CD4-positive, alpha-beta T cell treated with Interleukin-6 for 4 hours (primary cell): ENCODE measurements at places on chromosomes 4 and X.
A peak's percentile ranks its signal among the peaks of the same experiment; 100 is the strongest.

DNA sequence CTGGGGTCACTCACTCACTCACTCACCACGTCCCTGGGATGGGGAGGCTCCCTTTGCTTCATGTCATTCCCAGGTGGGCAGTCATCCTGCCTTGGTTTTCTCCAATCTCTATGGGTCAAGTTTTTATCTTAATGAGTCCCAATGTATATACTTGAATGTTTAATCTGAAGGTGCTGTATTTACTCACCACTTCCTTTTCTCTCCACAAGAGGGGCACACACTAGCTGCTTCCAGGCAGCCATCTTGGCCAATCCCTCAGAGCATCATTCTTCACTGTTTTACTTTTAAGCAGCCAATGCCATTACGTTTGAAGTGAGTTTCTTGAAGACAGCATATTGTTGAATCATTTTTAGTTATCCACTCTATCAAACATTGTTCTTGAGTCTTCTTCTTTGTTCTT is 153.4 kb upstream of the ARSJ start:
- no peak for DNase-seq

DNA sequence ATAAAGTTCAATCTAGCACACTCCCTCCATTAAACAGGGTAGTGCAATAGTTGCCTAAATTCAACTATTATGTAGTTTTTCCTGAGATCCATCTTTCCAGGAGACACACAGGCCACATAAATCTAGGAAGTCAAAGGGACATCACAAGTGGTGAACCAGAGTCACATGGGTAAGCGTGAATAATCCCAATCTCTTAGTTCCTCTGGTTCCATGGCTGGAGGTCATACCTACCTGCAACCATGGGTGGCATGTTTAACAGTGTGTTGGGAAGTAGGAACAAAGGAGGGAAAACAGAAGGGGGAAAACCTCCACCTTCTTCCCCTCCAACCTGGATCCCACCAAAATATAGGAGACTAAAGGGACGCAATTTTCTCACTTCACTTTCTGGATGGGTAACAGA is 2651.6 kb downstream of the ARAP2 start:
- no peak for DNase-seq

DNA sequence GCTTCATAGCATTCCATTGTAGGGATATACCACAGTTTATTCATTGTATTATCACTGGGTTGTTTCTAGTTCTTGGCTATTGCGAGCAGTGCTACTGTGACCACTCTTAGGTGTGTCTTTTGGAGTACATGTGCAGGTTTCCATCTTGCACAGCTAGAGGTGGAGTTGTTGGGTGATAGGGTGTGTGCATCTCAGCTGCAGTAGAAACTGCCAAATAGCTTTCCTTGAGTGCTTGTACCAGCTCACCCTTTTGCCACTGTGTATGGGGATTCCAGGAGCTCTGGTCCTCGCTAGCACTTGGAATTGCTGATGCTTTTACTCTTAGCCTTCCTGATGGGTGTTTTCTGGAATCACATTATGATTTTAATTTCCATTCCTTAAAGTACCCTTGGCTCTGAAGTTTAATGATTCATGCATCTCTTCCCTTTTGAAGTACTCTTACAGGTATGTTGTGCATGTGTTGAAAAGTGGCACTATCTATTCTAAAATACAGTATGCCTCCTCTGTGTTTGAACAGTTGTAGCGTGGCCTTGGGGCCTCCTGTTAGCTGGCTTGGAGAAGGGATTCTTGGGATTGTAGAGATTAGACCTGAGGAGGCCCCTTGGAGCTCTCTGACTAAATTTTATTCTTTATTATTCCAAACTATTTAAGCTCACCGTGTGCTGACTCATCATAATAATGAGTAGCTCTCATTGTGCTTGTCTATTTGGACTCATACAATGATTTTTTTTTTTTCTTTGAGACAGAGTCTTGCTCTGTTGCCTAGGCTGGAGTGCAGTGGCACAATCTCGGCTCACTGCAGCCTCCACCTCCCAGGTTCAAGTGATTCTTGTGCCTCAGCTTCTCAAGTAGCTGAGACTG is 38.4 kb downstream of the HTT start:
- DNase-seq = no peak

DNA sequence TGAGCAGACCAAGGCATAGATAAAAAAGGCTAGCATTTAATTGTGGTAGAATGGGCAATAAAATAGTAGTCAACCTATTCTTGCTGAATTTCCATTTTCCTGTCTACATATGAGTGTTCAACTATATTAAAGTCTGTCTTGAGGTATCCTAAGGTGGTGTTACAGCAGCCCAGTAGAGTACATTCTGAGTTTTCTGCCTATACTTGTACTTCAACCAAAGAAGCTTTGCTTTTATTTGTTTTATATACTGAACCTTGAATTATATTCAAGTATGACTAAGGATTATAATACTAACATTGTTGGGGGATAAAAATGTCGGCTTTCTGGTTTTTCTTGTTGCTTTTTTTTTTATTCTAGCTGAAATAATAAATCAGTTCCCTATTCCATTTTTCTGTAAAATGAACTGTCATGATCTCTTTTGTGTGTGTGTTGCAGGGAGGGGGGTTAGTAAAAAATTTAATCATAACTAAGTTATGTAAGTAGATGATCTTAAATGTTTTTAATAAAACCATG is 106.7 kb downstream of the PDLIM5 start:
- DNase-seq = no peak

DNA sequence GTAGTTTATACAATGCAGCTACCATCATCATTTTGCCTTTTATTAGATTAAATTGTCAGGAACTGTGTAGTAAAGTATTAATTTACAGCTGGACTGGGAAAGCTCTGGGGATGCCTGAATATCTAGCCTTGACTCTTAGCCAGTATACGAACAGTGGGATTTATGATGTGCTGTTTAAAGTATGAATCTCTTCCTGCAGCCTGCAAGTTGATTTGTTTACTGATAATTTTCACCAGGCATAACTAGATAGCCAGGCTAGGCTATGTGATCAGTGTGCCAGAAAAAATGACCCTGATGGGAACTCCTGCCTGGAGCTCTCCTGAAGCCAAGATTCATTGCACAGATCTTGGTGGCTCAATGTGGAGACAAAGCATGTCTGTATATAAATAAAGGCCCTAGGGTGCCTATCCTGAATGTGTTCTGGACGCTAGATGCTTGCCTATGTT is 119.2 kb downstream of the SCLT1 start:
- DNase-seq = no peak

DNA sequence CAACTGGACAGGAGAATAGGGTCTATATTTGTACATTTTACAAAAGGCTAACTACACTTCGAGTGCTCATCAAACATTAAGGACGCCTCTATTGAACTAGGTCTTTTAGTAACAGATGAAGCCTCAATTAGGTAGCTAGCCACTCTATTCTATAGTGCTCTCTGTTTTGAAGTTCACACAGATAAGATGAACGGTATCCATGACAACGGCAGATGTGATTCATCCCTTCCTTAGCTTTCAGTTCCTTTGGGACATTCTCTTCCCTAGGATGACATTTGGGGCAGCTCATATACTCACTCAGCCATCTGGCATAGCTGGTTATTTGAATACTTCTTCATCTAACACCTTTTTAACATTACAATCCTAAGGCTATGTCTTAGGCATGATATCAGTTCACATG is 62.4 kb upstream of the WDFY3 start:
- no peak for DNase-seq

DNA sequence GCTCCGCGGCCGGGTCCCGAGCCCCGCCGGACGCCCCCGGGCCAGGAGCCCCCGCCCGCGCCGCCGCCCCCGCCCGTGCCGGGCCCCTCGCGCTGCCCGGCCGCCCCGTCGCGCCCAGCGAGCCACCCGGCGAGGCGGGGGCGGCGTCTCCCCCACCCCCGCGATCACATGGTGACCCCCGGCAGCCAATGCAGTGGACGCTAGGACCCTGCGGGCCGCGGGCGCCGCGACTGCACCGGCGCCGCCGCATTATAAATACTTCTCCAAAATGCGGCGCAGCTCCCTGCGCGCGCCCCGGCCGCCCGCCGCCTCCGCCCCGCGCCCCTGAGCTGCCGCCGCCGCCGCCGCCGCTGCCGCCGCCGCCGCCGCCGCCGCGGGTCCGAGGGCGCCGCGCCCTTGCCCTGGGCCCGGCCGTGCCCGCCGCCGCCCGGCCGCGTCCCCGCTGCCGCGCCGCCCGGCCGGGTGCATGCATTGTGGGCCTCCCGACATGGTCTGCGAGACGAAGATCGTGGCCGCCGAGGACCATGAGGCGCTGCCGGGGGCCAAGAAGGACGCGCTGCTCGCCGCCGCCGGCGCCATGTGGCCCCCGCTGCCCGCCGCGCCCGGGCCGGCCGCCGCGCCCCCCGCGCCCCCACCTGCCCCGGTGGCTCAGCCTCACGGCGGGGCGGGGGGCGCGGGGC is at the start of gene NAT8L:
TSS of gene NAT8L (plus strand) at position 282 of the 680 bp plus-strand sequence. CDS start at position 467, 185 bp downstream.
- peak; percentile 10 for DNase-seq

- no peak for DNase-seq
Observed at GRCh38 chr4:164807611-164808010, 53.7 kb downstream of the SMIM31 start.

DNA sequence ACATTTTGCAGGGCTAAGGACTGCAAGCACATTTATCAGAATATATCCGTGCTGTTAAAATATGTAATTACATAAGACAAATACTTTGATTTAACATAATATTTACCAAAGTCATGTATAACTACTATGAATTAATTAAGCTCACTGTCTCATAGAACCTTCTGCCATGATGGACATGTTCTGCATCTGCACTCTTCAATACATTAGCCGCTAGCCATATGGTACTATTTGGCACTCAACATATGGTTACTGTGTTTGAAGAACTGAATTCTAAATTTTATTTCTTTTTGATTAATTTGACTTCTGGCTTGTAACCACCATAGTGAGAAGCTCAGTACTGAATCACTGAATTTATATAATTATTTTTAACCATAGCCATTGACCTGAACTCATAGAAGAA is 427.0 kb upstream of the TRAM1L1 start:
- no peak for DNase-seq

DNA sequence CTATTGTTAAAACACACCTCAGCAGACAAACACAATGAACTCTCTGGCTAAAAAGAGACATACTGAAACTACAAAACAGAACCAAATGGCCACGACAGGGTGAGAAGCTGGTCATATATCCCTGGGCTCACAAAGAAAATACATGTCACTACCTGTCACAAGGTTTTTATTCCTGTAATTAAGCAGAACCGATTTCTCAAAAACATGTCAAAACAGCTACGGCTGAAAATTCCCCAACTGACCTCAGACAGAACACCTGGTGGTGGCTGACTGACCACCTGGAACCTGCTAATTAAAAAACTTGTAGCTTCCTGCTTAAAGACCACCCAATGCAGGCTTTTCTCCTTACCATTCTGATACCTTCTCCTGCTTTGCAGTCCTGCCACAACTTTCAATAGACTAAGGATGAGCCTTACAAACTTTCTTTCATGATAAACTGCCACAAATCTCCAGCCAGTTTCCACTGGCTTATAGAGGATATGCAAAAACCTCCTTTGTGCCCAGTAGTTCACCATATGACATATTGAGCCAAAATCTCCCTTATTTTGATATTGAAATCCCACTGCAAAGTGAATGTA is 571.9 kb downstream of the SPOCK3 start:
- DNase-seq = no peak

GRCh38 chr4:42942216-42942615 is 49.7 kb downstream of the GRXCR1 start:
- DNase-seq = no peak

- DNase-seq = peak; percentile 19
Observed at GRCh38 chrX:72308566-72309296, 3.0 kb upstream of the CITED1 start.

GRCh38 chrX:54808605-54809483 is 1.3 kb downstream of the MAGED2 start:
- peak; percentile 90 for DNase-seq

DNA sequence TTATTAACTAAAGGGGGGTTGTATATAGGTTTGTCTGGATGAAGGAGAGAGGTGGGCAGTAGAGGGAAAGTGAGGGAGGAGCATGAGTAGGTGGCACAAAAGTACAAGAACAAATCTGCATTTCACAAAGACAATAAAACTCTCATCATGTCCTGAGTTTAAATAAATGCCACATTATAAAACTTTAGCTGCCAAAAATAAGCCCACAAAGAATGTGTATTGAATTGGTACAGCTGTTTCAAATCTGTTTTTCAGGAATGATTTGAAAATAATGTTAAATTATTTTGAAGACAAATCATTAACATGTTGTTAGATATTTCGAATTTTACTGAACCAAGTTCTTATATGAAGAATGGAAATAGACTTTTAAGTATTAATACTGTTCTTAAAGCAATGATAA is 5.8 kb downstream of the CNKSR2 start:
- DNase-seq = no peak

DNA sequence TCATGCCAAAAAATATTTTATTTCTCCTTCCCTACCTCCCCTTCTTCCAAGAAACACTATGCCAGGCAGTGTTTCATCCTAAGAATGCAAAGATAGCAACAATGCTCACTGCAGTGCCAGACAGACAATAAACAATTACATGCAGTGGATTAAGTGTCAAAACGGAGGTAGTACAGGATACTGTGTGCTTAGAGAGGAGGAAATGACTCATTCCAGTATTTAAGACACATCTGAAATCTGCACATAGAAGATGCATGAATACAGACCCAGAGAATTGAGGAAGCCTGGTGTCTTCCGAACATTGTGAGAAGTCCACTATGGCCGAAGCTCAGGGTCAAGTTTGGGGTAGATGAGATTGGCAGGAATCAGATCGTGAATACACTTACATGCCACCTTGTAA is 326.4 kb downstream of the PPP3CA start:
- peak; percentile 18 for DNase-seq

DNA sequence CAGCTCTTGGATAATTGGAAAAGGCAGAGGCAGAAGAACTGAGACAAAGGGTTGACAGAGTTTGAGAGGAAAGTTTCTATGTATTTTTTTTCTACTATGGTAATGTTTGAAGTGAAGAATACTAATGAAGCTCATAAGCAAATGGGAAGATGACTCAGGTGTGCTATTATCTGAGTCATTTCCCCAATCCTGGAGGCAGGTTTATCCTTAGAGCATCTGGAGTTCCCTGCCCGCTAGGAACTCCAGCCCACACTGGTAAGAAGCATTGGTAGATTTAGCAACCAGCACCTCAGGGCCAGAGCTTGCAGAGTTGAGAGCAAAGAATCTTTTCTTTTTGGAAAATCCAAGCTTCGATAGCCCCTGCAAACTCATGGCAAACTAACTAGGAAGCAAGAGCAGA is 55.2 kb downstream of the DOCK11 start:
- DNase-seq = no peak

GRCh38 chrX:39956803-39957394 is 140.9 kb downstream of the BCOR start:
- no peak for DNase-seq

- no peak for DNase-seq
Observed at GRCh38 chrX:120549483-120550452, 11.0 kb downstream of the CUL4B start.

- DNase-seq = no peak
Observed at GRCh38 chr4:9602389-9602914, 158.2 kb downstream of the DEFB131A start.
